ENCODE measurements at places on chromosomes 4 and X.
A peak's percentile ranks its signal among the peaks of the same experiment; 100 is the strongest.

GRCh38 chr4:122577189-122577553 is 43.7 kb downstream of the IL21 start:
- no peaks in the 10 kb centered on the region for H3K4me1 ChIP-seq
- no peaks in the 10 kb centered on the region for H3K36me3 ChIP-seq
- no peaks in the 10 kb centered on the region for H3K27me3 ChIP-seq
- no peak for DNase-seq

DNA sequence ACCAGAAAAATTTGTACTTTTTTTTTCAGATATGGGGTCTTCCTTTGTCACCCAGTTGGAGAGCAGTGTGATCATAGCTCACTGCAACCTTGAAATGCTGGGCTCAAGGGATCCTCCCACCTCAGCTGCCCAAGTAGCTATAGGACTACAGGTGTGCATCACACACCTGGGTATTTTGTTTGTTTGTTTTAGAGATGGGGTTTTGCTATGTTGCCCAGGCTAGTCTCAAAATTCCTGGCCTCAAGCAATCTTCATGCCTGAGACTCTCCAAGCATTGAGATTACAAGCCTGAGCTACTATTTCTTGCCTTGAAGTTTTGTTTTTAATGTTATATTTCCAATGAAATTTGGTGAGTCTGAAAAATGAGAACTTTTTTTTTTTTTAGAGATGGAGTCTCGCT is 847.8 kb downstream of the TRIML1 start:
- DNase-seq: no peak
- no peak overlapping the region for H3K4me3 ChIP-seq
- peaks cover 8% of the 10 kb centered on the region for H3K4me1 ChIP-seq
- peak overlapping the region; percentile 92 for H3K27ac ChIP-seq
- no peaks in the 10 kb centered on the region for H3K27me3 ChIP-seq

GRCh38 chr4:155903453-155903852 is at the start of gene TDO2:
TDO2 (plus strand) TSS chr4:155903696; CDS start chr4:155903759, 63 bp downstream.
- H3K4me1 ChIP-seq: peaks cover 2% of the 10 kb centered on the region
- H3K27me3 ChIP-seq: no peaks in the 10 kb centered on the region
- H3K36me3 ChIP-seq: no peaks in the 10 kb centered on the region
- DNase-seq: no peak
- no peak within 1 kb of the TSS for H3K4me3 ChIP-seq

- peaks cover 5% of the 10 kb centered on the region for H3K4me1 ChIP-seq
- H3K27me3 ChIP-seq: no peaks in the 10 kb centered on the region
- DNase-seq: no peak
- 0 out of 2 replicates have a peak, but pooled peaks cover 2% of the 10 kb centered on the region for H3K36me3 ChIP-seq
- no peak overlapping the region for H3K4me3 ChIP-seq
- H3K27ac ChIP-seq: no peak overlapping the region
Measured at GRCh38 chrX:7109838-7110793, 37.4 kb upstream of the STS start.

DNA sequence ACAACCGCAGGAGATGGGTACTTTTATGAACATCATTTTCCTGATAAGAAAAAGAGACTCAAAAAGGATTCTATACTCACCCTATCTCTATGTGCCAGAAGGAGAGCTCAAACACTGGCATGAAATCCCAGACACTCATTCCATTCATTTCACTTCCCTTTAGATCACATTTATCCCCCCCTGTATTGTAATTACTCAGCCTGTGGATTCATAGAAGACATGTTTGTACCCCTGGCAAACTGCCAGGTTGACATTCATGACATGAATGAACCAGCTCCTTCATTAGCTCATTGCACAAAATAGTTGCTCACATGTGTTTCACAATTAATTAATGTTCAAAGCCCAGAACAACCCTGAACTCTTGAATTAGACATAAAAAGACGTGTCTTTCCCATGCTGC is 4.9 kb downstream of the SMR3A start:
- H3K27ac ChIP-seq: no peak overlapping the region
- no peak overlapping the region for H3K4me3 ChIP-seq
- H3K4me1 ChIP-seq: no peaks in the 10 kb centered on the region
- no peaks in the 10 kb centered on the region for H3K36me3 ChIP-seq
- H3K27me3 ChIP-seq: no peaks in the 10 kb centered on the region

DNA sequence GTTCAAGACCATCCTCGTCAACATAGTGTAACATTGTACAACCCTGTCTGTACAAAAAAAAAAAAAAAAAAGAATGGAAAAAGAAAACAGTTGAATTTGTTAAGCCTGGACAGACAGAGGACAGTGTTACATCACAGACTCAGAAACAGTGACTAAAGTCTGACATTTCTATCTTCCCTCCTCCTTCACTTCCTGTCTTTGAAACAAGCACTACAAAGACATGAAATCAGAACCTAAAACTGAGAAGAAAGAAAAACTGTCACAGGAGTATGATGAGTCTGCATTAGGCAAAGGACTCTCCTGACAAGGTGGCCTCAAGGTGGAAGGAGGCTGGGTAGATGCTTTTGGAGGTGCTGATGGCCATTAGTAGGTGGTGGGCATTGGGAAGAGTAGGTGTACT is 126.7 kb downstream of the RBM47 start:
- H3K27me3 ChIP-seq: no peaks in the 10 kb centered on the region
- H3K4me3 ChIP-seq: no peak overlapping the region
- H3K27ac ChIP-seq: no peak overlapping the region
- H3K36me3 ChIP-seq: no peaks in the 10 kb centered on the region

GRCh38 chr4:139200102-139200501 is 23.1 kb upstream of the ELF2 start:
- no peaks in the 10 kb centered on the region for H3K36me3 ChIP-seq
- DNase-seq: no peak
- no peak overlapping the region for H3K4me3 ChIP-seq
- H3K27ac ChIP-seq: no peak overlapping the region

- no peaks in the 10 kb centered on the region for H3K4me1 ChIP-seq
- no peaks in the 10 kb centered on the region for H3K27me3 ChIP-seq
- no peak overlapping the region for H3K27ac ChIP-seq
- DNase-seq: no peak
- H3K36me3 ChIP-seq: no peaks in the 10 kb centered on the region
Measured at GRCh38 chr4:30434656-30435055, 285.5 kb upstream of the PCDH7 start.

GRCh38 chr4:117986321-117986720 is 48.0 kb upstream of the NDST3 start:
- H3K4me1 ChIP-seq: no peaks in the 10 kb centered on the region
- no peak overlapping the region for H3K4me3 ChIP-seq
- no peaks in the 10 kb centered on the region for H3K36me3 ChIP-seq
- H3K27me3 ChIP-seq: no peaks in the 10 kb centered on the region
- H3K27ac ChIP-seq: no peak overlapping the region

DNA sequence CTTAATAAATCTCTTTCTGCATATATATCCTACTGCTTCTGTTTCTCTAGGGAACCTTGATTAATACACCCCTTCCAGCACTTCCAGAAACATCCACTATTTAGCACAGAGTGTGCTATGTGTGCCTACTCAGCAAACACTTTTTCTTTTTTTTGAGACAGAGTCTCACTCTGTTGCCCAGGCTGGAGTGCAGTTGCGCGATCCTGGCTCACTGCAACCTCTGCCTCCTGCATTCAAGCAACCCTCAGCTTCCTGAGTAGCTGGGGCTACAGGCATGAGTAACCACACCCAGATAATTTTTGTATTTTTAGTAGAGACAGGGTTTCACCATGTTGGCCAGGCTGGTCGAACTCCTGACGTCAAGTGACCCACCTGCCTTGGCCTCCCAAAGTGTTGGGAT is 266.9 kb upstream of the DIAPH2 start:
- no peaks in the 10 kb centered on the region for H3K36me3 ChIP-seq
- H3K4me3 ChIP-seq: no peak overlapping the region
- no peaks in the 10 kb centered on the region for H3K27me3 ChIP-seq
- H3K27ac ChIP-seq: no peak overlapping the region
- DNase-seq: no peak

All from IMR-90 (cell line).